ENCODE measurements at places on chromosomes 1 and 21. TPM values are rescaled to one million over a fixed set of nuclear protein-coding genes. Genes with fewer than 3 reads are reported as not detected.

Gene FHAD1
- total RNA-seq = 9.1 TPM

Gene PLA2G2D
- total RNA-seq = not detected

Gene DRAXIN
- 27.1 TPM for total RNA-seq

Gene ATAD3C
- total RNA-seq = not detected

Gene KIAA1614
- 3.8 TPM for total RNA-seq

DNA sequence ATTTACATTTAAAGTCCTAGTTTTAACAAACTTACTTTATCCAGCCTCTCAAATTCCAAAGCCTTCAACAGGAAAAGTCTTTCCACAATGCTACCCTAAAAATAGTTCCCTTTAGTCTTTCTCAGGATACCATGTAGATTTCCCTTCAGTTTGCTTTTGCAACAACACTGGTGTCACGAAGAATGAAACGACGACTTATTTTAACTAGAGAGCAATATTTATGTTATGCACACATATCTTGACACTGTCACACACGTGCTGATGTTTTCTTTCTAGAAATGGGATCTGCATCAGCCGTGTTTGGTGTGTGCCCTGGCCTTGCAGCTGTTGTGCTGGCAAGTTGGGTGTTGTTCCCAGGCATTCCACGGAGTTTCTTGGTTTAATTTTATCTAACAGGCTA is 75.5 kb downstream of the SIPA1L2 start:
- DNase-seq = no peak

DNA sequence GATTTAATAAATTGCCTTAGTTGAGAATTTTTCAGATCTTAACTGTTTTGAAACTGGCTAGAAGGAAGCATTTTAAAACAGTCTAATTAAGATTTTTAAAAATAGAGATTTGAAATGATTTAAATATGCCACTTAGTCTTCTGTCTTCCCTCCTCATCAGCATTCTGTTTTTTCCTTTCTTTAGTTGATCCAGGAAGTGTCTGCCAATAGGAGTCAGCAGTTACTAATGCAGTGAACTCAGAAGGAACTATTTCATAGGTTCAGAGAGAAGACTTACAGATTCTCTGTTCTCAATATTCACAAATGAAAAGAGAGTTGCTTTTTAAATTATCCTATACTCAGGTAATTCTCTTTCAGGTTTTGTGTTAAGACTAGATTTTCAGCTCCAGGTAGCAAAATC is 84.5 kb downstream of the RPS6KC1 start:
- no peak for DNase-seq

- DNase-seq = no peak
Measured at GRCh38 chr1:211155040-211155439, 21.1 kb upstream of the KCNH1 start.

GRCh38 chr1:198364471-198364870 is 176.0 kb downstream of the ATP6V1G3 start:
- DNase-seq = no peak

- no peak for DNase-seq
Measured at GRCh38 chr21:42332557-42333317, 17.5 kb upstream of the TFF3 start.

- no peak for DNase-seq
Measured at GRCh38 chr1:42432714-42433113, 23.1 kb downstream of the ZMYND12 start.

- no peak for DNase-seq
Measured at GRCh38 chr1:22174446-22175220, 31.7 kb upstream of the WNT4 start.

GRCh38 chr1:28027238-28027637 is 61.2 kb downstream of the EYA3 start:
- no peak for DNase-seq

DNA sequence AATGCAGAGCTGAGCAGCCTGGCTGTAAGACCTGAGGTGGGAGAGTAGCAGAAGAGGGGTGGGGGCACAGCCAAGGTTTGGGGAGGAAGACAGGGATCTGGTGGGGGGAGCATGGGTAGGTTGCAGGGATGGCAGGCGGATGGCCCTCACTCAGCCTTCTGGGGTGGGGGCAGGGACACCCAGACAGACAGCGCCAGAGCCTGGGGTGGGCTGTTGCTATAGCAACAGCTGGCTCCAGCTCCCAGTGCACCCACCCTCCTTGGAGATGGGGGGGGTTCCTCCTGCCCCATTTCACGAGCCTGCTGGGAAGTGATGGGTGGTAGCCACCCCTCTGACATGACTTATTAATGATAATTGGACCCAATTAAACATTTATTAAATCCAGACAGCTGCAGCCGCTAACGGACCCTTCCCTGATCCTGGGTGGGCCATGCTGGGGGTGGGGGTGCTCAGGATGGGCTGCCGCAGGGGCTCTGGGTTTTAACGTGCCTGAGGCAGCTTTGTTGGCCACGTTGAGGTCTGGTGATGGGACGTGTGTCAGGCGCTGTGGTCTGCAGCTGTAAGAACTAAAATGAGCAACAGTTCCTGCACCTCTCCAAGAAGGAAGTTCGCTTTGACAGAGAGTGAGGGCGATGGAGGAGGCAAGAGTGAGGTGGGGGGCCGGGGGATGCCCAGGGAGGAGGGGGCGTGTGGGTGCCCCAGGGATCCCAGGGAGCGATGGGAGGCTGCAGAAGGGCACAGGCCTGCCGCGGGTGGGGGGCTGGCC is 19.4 kb downstream of the AGRN start:
- no peak for DNase-seq

DNA sequence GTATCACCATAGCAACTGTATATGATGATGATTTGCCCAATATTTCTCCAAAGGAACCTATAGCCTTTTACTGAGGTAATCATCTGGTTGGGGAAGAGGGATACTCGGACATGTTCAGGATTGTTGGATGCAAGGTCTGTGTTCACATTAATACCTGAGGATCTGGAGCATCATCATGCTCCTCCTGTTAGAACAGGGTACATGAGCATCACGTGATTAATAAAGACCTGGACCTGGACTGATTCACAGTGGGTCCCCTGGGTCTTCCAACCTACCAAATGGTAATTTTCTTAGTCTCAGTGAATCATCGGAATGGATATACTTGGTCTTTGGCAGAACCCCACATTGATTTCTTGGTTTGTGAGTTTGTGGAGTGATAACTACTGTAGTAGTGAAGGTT is 45.6 kb upstream of the ZBTB18 start:
- no peak for DNase-seq

- no peak for DNase-seq
Measured at GRCh38 chr1:159889202-159889601, 10.8 kb downstream of the CFAP45 start.

DNA sequence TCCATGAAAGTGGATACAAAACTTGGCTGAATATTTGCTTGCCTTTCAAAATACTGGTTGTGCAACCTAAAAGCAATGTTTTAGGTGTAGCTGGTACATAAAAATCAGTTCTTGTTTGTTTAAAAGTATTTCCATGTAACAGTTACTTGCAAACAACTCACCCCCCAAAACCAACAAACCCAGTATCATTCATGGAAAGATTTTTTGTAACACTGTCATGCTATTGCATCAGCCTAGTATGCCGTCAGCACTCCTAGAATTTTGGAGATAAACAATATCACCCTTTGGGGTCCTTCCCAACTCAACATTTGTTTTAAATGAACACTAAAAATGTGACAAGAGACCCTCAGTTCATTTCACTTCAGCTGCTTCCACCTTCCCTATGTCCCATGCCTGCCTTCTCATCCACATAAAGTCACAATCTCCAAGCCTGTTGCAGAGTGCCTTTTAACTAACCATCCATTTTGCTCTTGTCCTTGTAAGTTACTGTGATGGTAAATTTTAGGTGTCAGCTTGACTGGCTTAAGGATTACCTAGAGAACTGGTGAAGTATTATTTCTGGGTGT is 425.3 kb downstream of the DUSP10 start:
- no peak for DNase-seq
